Hematopoietic multipotent progenitor cell treated with erythropoietin and hydrocortisone succinate and interleukin-3 and kit ligand, for 17 days (in vitro differentiated cells): ENCODE measurements at places on chromosomes 11 and 22.

DNA sequence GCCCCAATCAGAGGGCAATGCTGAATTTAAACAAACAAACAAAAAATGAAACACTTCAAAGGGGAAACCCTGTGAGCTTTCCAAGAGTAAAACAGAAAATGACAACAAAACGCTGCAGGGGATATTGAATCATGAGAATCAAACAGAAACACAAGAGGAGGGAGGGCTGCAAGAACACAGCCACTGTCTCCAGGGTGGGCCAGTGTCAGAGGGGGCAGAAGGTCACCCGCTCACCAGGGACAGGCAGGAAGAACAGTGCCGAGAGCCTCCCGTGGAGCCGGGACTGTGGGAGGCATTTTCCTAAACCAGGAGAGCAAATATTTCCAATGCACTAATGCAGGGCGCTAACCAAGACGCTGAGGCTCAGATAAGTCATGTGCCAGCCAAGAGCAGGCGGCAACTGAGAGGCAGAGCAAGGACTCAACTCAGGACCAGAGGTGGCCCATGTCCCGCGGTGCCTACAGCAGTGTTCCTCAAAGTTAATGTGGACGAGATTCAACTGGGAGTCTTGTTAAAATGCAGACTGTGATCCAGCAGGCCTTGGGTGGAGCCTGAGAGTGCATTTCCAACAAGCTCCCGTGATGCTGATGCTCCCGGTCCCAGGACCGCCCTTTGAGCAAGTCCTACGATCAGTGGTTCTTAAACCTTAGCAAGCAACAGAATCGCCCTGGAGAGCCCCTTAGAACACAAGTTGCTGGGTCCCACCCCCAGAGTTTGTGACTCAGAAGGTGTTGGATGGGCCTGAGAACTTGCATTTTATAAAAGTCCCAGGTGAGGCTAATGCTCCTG lies 197.2 kb downstream of the TENM4 start:
- DNase-seq = no peak

DNA sequence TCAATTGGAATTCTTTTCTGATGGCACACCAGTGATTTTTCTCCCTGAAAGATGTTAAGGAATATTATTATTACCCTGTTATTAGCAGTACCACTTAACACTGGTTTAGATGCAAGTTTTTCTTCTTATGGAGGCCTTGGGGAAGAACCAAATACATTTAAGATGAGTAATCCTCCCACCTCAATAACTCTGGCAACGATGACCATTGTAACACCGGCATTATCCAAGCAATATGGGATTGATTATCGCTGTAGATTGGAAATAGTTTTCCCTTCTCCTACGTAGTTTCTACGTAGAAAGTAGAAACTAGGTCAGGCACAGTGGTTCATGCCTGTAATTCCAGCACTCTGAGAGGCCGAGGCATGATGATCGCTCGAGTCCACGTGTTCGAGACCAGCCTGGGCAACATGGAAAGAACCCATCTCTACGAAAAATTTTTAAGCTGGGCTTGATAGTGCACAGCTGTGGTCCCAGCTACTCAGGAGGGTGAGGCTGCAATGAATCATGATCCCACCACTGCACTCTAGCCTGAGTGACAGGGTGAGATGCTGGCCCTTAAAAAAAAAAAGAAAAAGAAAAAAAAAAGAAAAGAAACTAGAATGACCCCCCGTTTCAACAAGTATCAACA lies 45.5 kb downstream of the PACSIN2 start:
- no peak for DNase-seq

DNA sequence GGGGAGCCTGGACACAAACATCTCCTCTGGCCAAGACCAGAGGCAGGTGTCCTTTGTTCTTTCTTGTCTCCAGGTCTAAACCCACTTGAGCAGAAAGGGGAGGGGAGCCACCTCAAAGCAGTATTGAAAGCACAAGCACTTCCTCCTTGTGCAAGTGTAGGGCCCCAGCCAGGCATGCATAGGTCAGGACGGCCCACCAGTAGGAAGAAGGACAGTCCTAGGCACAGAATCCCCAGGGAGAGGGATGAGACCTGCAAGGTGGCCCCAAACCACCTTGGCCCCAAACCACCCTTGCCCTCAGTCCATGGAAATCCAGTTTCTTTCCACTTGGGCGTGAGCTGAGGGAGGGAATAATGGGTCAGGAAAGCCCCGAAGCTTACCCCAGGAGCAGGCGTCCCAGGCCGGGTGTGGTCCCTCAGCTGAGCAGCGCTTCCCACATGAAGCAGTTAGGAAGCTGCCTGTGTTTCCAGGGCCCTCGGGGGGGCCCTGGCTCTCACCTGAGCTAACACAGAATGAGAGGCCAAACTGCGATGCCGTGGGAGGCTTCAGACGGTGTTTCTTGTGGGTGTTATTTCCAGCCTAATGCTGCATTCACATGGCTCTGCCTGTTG lies 20.4 kb upstream of the IGSF9B start:
- no peak for DNase-seq

DNA sequence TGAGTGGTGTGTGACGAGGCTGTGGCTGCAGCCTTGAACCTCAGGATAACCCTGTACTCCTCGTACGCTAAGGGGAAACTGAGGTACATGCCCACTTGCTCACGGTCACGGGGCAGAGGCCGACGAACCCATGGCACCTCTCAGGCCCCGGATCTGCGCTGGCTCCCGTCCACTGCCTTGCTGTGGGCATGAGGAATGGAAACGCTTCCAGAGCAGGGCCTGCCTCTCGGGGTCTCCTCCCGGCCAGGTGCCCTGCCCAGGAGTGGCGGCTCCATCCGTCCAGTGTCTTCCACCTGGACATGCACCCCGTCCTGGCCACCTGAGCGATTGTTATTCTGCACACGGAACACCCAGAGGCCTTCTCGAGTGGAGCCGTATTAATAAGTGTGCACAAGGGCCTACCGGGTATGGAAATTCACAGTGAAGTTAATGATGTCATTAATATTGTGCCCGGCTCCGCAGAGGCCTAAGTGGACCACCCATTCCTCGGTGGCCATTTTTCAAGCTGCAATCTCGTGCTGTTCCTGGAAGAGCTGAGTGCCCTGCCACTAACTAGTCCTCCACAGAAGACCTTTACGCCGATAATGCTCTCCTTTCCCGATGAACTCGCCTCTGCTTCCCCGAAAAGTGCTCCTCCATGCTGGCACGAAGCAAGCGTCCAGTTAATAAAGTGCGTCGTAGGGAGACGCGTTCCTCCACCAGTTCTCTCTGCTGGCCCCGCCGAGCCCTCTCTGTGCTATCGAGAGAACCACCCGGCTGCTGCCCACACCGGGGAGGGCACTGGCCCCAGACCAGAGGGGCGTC lies 927.9 kb downstream of the BRD1 start:
- DNase-seq = no peak

- no peak for DNase-seq
Measured at GRCh38 chr11:84398017-84398626, 1112.0 kb upstream of the CCDC90B start.
